ENCODE measurements at places on chromosomes 16 and 17.

GRCh38 chr17:44967026-44967906, 837 bp downstream of the C1QL1 start:
- no peak for DNase-seq

GRCh38 chr16:13378151-13378550, 476.8 kb downstream of the SHISA9 start:
- DNase-seq = peak; percentile 50

GRCh38 chr17:41917192-41917591, 1.6 kb downstream of the ACLY start:
- DNase-seq = peak; percentile 62

- no peak for DNase-seq
Observed at GRCh38 chr17:3905017-3905520, 11.2 kb downstream of the P2RX1 start.

DNA sequence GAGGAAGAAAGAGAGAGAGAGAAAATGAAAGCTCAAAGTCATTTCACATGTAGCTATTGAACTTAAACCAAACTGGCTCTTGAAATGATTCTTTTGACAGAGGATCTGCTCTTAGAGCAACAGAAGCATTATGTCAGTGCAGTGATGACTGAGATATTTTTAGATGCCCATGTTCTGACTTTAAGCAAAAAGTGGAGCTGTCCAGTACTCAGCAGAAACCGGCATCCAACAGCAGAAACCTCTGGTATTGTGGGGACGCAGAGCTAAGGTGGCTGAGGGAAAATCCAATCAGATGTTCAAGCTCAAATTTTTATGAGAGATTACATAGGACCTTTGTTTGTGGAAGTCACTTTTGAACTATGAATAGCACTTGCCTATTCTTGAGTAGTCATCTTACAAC, 69.8 kb upstream of the ANKFN1 start:
- DNase-seq = no peak

DNA sequence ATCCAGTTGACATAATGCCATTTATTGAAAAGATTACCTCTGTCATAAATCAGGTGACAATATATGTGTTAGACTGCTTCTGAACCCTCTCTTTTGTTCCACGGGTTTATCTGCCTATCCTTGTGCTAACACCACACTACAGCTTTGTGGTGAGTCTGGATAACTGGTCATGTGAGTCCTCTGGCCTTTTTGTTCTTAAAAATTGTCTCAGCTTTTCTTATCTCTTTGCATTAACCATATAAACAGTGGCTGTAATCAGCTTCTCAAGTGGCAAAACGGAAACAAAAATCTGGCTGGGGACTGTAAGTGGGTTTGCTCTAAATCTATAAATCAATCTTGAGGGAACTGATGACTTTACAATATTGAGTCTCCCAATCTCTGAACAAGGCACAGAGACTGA, 44.6 kb downstream of the STX8 start:
- DNase-seq = no peak

DNA sequence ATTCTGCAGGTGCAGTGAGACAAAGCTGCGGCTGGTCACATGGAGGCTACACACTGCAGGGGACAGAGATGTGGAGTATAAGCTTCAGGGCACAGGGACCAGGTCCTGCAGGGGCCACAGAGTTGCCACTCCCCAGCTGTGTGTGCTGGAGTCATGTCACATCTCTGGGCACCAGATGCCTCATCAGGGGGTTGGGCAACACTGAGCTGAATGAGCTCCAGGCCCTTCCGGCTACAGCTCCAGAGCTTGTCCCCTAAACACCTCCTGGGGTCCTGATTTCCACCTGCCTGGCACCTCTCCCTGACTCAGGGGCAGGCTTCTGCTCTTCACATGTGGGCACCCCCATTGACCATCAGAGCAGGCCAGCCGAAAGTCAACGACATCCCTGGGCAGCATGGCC, 32.5 kb downstream of the SPHK1 start:
- no peak for DNase-seq

DNA sequence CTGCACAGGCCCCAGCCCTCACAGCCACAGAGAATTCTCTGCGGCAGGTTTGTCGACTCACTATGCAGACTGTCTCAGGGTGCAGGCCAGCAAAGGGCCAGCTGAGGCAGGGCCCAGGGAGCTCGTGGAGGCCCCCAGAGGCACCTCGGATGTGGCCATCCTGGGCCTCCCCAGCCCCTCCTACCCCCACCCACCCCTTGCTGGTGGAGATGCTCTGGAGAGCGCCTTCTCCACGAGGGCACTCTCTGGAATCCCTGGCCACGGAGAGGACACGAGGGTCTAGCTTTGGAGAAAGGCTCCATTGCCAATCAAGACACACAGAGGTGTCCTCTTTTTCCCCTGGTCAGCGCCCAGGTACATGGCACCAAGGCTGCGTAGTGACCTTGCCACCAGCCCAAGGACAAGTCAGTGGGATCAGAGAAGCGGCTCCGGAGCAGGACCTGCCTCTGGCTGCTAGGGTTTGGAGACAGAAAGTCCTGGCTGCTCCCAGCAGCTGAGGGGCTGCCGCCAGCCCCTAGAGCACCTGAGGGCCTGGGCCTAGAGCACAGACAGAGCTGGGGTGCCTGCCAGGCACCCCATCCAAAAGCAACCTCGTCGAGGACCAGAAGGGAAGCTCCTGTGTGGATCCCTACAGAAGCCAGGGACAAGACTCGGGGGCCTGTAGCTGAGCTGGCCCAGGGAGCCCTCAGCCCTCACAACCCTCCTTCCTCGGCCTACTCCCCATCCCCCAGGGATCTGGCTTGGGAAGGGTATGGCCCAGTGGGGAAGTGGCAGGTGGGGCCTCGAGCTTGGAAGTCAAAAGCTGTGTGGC, 18.7 kb downstream of the ARL2BP start:
- no peak for DNase-seq

- no peak for DNase-seq
Observed at GRCh38 chr16:89563639-89564392, 3.3 kb downstream of the RPL13 start.

DNA sequence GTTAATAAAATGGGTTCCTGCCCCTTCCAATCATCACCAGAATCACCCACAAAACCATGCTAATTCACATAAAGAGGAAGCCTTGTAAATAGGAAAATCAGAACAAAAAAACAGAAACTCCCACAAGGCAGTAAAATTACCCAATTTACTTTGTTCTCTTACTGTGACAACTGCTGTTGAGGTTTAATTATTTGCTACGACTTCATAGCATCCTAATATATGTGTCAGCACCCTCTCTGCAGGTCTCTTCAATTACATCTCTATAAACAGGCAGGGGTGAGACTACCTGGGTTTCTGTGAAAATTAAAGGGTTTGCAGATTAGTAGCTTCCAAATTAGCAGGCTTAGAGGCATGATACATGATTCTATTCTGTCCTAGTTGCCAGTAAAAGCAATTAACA, 2.7 kb downstream of the WDR59 start:
- no peak for DNase-seq

- no peak for DNase-seq
Observed at GRCh38 chr16:17386229-17386628, 84.5 kb downstream of the XYLT1 start.

- DNase-seq = peak; percentile 93
Observed at GRCh38 chr16:70800781-70801480, at the start of gene VAC14. VAC14 (minus strand) TSS chr16:70801158; CDS start chr16:70800900, 258 bp downstream.
